ENCODE measurements at places on chromosomes 4 and X.

GRCh38 chrX:150762258-150763165, 69.3 kb downstream of the MTMR1 start:
- H3K4me1 ChIP-seq = no peaks in the 10 kb centered on the region
- no peaks in the 10 kb centered on the region for H3K27me3 ChIP-seq
- H3K4me3 ChIP-seq = no peak overlapping the region

DNA sequence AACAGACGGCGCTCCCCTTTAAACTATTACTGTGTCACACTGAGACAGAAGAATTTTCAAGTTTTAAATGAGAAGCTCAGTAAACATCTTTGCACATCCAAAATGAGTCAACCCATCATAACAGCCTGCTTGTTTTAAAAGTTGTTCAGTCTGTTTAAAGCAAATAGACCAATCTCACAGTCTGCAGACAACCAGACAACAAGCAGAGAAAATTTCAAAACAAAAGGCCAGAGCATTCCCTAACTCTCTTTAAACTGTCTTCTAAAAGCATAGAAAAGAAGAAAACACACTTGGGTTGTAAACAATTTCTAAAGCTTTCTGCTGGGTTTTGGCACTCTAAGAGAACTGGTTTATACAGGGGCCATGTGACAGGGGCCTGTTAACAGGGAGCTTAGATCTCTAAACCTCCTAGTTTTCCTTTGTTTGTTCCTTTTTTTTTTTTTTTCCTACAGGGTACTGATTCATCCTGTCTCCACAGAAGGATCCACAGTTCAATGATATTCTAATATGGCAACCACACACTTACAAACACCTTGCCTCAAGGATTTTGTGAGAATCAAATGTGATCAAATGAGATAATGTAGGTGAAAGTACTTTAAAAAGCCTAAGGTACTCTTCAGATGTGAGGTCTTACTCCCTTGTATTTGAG, 100.8 kb upstream of the MAML3 start:
- H3K36me3 ChIP-seq = no peaks in the 10 kb centered on the region
- peaks cover 14% of the 10 kb centered on the region for H3K4me1 ChIP-seq
- H3K4me3 ChIP-seq = no peak overlapping the region
- H3K27me3 ChIP-seq = no peaks in the 10 kb centered on the region
- no peak for DNase-seq

DNA sequence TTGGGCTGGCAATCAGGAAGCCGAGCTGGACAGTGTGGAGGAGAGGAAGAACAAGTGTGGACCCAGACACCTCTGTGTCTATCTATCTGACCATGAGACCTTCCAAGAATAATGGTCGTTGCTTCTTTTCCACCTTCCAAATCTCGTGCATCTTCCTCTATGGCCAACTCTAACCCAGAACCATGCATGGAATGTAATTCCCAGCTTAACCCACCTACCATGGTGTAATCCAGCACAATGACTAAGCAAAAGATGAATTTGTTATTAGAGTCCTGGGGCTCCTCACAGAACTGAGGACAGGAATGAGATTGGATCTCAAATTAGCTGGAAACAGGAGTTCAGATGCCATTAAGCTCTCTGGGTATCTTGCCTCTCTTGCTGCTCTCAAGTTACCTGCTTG, 17.4 kb upstream of the TMEM184C start:
- no peak overlapping the region for H3K4me3 ChIP-seq
- no peaks in the 10 kb centered on the region for H3K27me3 ChIP-seq
- no peaks in the 10 kb centered on the region for H3K4me1 ChIP-seq
- DNase-seq = no peak
- H3K27ac ChIP-seq = no peak overlapping the region
- H3K36me3 ChIP-seq = no peaks in the 10 kb centered on the region

GRCh38 chrX:81890521-81890920, 688.6 kb downstream of the SH3BGRL start:
- no peaks in the 10 kb centered on the region for H3K4me1 ChIP-seq
- H3K36me3 ChIP-seq = no peaks in the 10 kb centered on the region
- H3K4me3 ChIP-seq = no peak overlapping the region

DNA sequence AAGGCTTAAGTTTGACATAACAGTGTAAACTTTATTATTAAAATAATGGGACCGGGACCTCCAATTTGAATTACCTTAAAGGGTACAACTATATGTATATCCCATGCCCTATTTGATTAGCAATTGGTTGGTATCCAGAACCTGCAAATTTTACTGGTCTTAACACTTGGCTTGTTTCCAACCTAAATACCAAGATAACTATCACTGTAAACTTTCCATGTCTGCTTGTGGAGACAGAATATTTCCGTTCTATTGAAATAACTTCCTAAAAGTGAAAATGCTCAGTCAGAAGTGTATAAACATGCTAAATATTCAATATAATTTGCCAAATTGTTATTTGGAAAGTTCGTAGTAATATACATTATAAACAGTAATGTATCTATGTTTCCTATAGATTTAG, 154.0 kb downstream of the TMEM47 start:
- H3K27me3 ChIP-seq = no peaks in the 10 kb centered on the region
- no peak overlapping the region for H3K4me3 ChIP-seq
- H3K36me3 ChIP-seq = no peaks in the 10 kb centered on the region
- no peak overlapping the region for H3K27ac ChIP-seq

DNA sequence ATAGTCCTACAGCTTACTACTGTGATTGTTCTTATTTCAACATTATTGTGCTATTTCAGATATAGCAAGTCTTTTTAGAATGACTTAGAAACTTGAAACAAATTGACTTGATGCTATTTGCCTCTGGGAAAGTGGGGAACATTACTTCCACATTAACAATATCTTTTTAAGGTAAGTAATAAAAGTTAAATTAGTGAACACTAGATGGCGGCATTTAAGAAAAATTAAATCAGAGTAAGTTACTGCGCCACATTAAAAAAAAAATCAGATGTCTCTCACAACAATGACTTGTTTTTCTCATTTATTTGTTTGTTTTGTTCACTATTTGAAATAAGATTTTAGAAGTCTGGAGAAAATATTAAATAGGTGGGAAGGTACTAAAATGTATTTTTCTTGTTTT, 1026.9 kb upstream of the SLIT2 start:
- no peak overlapping the region for H3K27ac ChIP-seq
- H3K4me1 ChIP-seq = no peaks in the 10 kb centered on the region
- no peaks in the 10 kb centered on the region for H3K36me3 ChIP-seq
- no peak for DNase-seq
- no peak overlapping the region for H3K4me3 ChIP-seq

Data from uterus (tissue), 4 donors.